M059J (cell line): ENCODE measurements at places on chromosomes 7 and 10.

GRCh38 chr10:32266979-32267378, 80.0 kb downstream of the EPC1 start:
- no peak for DNase-seq

DNA sequence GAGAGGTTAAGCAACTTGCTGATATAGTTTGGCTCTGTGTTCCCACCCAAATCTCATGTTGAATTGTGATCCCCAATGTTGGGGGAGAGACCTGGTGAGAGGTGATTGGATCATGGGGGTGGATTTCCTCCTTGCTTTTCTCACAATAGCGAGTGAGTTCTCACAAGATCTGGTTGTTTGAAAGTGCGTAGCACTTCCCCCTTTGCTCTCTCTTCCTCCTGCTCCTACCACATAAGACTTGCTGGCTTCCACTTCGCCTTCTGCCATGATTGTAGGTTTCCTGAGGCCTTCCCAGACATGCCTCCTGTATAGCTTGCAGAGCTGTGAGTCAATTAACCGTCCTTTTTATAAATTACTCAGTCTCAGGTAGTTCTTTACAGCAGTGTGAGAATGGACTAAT, 13.5 kb upstream of the ZNRF2 start:
- no peak for DNase-seq

GRCh38 chr10:107371801-107372200, 207.3 kb upstream of the SORCS1 start:
- no peak for DNase-seq

- peak; percentile 91 for DNase-seq
Observed at GRCh38 chr10:29254123-29255046, 34.5 kb upstream of the LYZL1 start.

DNA sequence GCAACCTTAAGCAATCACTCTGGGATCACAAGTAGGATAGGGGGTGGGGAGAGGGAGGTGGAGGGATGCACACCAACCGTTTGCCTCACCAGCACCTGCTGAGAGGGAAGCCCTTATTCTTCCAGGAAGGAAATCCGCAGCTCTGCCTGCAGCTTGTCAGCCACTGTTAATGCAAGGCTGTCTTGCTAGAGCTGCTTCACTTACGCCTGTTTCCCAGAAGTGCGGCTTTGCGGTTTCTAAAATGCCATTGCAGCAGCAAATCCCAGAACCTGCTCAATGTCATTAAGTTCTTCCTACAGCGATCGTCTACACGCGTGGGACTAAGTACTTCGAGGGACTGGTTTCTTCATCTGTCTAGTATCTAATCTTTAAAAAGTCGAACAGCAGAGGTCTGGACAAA, 191.1 kb downstream of the ZMYND11 start:
- DNase-seq: no peak

- no peak for DNase-seq
Observed at GRCh38 chr7:101245147-101245668, 327 bp upstream of the FIS1 start.

GRCh38 chr10:98425511-98426352, 10.8 kb upstream of the PYROXD2 start:
- peak; percentile 20 for DNase-seq

DNA sequence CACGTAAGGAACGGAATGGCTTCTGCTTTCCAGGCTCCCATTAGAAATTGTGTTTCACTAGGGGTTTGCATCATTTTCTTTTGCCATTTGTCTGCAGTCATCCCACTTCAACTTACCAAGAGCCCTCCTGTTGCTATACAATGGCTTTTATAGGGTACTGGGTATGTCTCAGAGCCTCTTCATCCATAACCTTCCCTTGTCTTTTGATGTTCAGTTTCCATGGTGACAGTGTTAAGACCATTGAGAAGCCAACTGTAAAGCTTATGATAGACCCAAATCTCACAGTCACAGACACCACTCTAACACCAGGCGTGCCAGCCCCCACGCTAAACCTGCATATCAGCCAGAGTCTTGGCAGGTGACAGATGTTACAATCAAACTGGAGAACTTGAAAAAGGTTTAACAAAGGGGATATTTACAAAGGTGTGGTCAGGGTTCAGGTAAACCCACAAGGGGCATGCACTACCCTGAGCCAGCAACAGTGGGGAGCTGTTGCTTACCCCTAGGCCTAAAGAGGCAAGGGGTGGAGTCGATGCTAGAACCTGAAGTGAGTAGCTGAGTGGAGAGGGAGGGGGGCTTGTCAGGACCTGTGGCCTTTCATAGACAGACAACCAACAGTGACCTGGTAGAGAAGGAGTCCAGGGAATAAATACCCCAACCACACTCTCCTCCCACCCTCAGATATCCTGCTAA, 53.2 kb upstream of the ABLIM1 start:
- DNase-seq: no peak

DNA sequence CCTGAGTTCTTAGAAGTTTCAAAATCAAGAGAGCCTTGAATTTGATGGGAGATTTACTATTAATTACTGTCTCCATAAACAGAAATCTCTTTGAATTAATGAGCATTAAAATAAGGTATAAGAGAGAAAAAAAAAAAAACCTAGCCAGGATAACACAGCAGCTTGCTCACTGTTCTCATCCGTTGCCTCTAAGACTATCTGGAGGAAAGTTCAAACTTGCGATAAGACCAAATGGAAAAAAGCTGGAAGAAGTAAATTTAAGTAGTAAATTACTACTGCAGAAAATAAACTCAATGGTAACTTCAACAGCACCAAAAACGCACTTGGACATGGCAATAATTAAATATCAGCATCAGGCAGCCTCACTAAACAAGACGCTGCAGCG, 36.7 kb downstream of the GNA12 start:
- no peak for DNase-seq

DNA sequence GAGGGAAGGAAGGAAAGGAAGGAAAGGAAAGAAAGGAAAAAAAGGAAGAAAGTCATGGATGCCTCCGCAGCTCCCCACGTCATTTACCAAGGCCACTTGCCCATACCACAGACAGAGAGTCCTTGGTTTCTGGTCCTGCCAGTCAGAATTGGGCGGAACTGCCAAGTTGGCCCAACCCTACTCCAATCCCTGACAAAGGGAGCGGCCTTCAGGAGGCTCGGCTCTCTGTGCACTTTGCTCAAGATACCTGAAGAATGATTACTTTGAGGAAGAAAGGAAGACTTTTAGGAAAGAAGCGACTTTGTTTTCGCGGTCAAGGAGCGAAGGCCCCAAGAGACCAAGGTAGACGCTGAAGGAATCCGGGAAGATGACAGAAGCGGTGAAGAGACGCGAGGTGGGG, 49.1 kb upstream of the FXYD4 start:
- no peak for DNase-seq

GRCh38 chr7:140857048-140857447, 67.7 kb downstream of the BRAF start:
- DNase-seq: peak; percentile 2

- peak; percentile 82 for DNase-seq
Observed at GRCh38 chr7:107687656-107688055, 27.0 kb downstream of the SLC26A4 start.

DNA sequence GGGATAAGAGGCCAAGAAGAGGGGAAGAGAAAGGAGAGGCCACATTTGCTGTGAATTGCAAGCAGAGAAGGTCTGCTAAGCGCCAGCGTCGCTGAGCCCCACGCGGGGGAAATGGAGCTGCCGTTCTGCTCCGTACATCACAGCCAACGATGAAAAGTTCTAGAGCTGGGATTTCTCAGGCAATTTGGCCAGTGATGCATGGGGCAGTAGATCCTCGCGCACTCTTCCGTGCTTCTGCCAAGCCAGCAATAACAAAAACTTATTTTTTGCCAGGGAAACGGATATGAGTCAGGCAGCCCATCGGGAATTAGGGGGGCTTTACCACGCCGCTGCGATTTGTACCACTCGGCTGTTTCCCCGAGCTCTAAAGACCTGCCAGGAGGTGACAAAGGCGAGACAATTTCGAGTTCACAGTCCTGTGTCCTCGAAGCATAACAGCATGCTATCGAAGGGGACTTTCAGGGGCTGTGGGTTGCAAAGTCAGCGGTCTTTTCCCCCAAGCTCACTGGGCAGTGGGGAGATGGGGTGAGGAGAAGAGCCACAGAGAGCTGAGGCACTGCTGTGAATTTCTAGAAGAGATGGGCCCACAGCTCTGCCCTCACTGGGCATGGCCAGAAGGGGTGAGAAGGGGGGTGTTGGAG, 30.0 kb upstream of the SLF2 start:
- peak; percentile 30 for DNase-seq

DNA sequence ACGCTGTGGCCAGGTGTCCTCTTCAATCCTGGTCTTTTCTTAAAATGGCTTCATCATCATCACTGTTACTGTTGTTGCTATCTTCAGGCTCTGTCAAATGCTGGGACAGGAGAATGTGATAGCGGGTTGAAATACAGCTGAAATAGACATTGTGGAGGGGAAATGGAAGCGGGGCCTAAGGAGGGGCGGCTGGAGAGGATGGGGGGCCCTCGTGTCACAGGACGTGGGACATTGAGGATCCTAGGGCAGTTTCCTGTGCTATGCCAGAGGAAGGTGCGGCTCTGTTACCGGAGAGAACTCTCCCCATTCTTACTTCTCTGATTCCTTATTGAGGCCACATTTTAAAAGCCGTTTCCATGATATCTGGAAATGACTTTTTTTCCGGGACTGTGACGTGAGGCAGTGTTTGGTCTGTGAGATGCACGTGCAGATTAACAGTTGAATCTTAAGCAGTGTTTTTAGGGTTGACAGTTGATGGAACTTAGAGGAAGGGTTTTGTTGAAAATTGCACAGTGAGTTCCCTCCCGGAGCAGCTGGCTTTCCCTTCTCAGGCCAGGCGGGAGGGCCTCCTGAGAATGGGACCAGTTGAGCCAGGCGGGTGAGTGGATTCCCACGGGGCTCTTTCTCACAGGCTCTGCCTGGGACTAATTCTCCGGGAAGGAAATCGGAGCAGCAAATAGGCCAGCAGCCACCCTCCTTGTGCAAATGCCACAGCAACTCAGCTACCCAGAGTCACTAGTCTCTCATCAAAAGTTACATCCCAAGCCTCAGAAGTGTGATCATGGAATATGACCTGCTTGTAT, 125.2 kb downstream of the TACC2 start:
- no peak for DNase-seq

- no peak for DNase-seq
Observed at GRCh38 chr7:107933386-107934013, 42.5 kb downstream of the DLD start.

- DNase-seq: no peak
Observed at GRCh38 chr7:14747701-14748100, 154.8 kb downstream of the DGKB start.

GRCh38 chr7:30977896-30978564, 14.3 kb downstream of the GHRHR start:
- peak; percentile 50 for DNase-seq

GRCh38 chr10:45404087-45404769, 30.2 kb downstream of the ALOX5 start:
- DNase-seq: no peak

- DNase-seq: no peak
Observed at GRCh38 chr10:22742678-22743077, 28.3 kb upstream of the PIP4K2A start.

GRCh38 chr10:104622598-104623209, 18.4 kb upstream of the SORCS3 start:
- DNase-seq: peak; percentile 46

- no peak for DNase-seq
Observed at GRCh38 chr10:113745374-113745773, 6.1 kb upstream of the PLEKHS1 start.

- DNase-seq: no peak
Observed at GRCh38 chr10:28929942-28930341, 252.6 kb downstream of the BAMBI start.

- peak; percentile 81 for DNase-seq
Observed at GRCh38 chr7:116588641-116589594, 64.1 kb downstream of the CAV1 start.

GRCh38 chr7:129989466-129989865, 36.7 kb upstream of the UBE2H start:
- DNase-seq: peak; percentile 63

GRCh38 chr10:63005246-63005645, 127.9 kb upstream of the NRBF2 start:
- DNase-seq: peak; percentile 60

- peak; percentile 76 for DNase-seq
Observed at GRCh38 chr7:117645481-117646165, 165.8 kb downstream of the CFTR start.

GRCh38 chr10:32961343-32961894, 3.4 kb upstream of the ITGB1 start:
- no peak for DNase-seq

DNA sequence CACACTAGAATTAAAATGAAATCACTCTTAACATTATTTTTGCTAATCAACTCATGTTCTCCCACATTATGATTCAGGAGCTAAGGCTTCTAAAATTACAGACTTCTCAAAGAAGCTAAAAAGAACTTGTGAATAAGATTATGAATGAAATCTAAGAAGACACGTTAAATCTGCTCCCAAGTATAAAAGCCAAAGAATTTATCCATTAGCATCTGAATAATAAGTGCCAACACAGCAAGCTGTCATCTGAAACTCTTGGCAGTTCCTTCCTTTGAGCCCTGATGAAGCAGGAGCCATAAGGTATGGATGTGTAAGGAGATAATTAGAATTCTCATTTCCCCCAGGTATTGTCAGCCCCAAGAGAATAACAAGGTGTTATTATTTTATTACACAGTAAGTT, 50.3 kb downstream of the TPK1 start:
- DNase-seq: no peak

GRCh38 chr7:95980167-95980566, 207.8 kb downstream of the DYNC1I1 start:
- DNase-seq: no peak

DNA sequence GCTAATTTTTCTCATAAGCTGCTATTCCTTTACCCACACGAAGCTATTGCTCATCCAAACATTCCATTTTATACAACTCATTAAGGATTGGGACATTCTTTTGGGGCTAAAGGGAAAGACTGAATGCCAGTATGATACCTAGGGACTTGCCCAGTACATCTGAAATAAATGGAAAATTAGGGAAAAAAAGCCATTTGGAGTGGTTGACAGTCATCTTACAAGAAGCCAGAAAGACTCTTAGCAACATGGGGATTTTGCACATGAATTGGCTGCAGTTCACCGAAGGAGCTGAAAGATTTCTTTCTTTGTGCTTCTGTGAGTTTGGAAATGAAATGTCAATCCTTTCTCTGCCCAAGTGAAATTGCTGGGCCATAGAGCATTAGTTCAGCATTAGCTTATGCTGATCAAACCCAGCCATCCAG, 43.3 kb upstream of the MTURN start:
- peak; percentile 87 for DNase-seq

DNA sequence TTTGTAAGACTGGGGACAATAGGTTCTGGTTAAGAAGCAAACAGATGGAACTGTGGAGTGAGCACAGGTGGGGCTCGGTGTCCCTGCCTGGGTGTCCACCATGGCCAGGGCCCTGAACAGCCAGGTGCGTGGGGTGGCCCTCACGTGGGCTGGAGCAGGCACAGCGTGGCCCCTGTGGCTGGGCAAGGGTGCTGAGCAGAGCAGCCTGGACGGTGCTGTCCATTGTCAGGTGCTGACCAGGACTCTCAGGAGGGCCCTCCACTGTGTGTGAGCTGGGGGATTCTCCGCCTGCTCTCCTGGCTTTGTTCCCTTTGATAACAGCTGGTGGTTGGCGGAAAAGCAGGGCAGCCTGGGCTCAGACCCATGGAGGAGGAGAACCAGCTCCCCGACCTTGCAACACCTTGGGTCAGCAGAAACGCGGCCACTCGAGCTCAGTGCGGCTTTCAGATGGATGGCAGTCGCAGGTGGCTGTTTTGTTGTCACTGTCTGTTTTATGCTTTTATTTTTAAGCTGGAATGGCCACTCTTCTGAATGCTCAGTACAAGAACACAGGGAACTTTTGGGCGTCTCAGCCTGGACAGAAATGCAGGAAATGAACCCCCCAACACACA, 273.9 kb upstream of the ADARB2 start:
- no peak for DNase-seq
